ENCODE measurements at places on chromosomes 12 and 14.
A peak's percentile ranks its signal among the peaks of the same experiment; 100 is the strongest.

DNA sequence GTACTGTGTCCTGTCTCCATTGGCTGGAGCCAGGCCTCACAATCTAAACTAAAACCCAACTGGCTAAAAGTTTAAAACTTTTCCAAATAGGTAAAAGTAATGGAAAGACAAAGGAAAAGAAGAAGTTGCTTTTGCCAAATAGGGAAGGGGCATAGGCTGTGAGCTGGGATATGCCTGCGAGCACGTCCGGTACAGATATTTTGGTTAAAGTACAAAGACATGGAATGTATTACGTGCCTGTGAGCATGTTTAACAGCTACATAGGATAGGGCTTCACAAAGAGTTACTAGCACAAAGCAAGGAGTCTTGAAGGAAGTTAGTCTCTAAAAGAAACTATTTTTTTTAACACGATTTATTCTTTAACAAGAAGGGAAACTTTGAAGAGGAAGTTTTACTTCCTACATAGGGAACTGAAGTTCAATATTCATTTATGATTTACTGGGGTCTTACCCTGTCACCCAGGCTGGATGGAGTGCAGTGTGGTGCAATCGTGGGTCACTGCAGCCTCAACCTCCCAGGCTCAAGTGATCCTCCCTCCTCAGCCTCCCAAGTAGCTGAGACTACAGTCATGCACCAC is 41.9 kb upstream of the INF2 start:
- DNase-seq: no peak

GRCh38 chr14:23381871-23382270 is 5.0 kb downstream of the CMTM5 start:
- DNase-seq: no peak

- no peak for DNase-seq
Measured at GRCh38 chr12:52984136-52984535, 22.1 kb upstream of the EIF4B start.

DNA sequence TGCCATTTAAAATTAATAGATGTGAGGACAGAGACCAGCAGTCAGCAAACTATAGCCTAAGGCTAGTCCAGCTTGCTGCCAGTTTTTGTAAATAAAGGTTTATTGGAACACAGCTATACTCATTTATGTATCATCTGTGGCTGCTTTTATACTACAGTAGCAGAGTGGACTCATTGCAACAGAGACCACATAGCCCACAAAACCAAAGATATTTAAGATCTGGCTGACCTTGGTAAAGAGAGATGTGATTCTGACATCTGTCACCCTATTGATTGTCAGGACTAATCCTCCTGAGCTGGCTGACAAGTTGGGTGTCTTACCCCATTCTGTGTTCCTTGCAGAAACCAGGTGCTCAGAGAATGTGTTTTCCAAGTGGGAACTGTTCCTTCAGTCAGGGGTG is 99.9 kb downstream of the BEGAIN start:
- DNase-seq: no peak

DNA sequence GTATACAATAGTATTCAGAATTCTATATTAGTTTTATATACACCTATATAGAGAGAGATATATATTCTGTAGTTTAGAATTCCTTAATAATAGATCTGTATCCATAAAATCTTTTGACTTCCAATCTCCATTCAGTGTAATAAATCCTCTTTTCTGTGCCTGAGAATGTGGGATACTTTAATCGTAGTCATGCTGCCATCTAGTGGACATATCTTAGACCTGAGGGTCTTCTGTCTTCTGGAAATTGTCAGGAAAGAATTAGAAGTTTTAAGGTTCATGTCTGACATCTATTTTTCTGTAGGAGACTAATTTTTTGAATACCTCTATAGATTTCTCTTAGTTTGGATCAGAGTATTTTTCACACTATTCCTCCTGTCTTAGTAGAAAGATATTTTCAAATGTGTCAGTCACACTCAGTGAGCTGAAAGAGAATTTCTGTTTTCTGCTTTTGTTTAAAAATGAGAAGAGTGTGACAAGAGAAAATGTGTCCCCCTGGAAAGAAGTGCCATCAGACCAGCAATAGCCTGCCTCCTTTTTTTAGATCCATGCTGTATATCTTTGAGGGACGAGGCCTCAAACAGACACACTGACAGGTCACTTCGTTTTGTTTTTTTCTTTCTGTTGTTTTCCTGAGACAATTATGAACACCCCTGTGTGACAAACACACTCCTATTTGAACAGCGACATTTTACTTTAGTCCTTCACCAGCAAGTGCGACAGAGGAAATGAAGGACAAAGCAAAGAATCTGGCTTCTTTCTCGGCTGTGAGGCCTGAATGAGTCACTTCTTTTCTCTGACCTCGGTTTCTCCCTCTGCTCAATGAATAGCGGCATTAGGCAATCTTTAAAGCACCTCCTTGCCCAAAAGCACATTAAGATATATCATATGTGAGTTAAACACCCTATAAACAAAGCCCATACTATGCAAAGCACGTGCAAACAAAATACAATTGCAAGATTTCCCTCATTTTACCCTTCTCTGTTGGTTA is 96.3 kb downstream of the GALC start:
- peak; percentile 85 for DNase-seq

DNA sequence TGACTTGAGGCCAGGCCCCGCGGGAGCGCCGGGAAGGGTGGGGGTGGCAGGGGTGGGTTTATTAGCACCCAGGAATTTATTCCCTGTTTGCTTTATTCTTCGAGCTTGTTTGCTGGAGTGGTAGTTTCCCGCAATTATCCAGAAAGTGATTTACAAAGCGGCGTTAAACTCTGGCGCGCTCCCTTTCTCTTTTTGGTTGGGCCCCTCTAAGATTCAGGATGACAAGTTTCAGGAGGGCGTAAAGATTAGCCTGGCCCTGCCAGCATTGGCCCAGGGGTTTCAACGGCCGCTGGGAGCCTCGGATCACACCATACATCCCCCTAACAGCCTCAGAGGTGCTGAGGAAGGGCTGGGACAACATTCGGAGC is 444 bp upstream of the NKX2-8 start:
- no peak for DNase-seq

GRCh38 chr12:93442411-93443340 is 929 bp upstream of the UBE2N start:
- DNase-seq: no peak

DNA sequence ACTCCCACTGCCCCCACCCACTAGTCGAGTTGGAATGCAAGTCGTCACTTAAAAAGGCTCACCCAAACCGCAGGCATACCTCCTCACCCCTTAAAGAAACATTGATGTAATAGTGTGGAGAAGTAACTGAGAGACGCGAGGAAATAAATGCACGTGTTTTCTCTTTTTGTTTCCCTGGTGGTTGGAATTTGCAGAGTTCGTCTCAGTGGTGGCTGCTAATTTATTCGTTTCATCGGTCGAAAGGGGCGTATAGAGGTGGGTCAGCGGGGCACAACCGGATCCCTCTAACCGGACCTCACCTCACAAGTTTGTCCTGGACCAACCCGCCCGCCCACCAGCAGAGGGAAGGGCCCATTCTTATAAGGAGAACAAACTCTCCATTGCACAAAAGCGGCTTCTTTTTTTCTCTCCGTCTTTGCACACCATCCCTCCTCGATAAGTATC is 5.0 kb upstream of the NPAS3 start:
- DNase-seq: no peak

GRCh38 chr12:124165695-124166094 is 129.2 kb upstream of the RFLNA start:
- no peak for DNase-seq

GRCh38 chr12:104686196-104686595 is 229.4 kb downstream of the CHST11 start:
- DNase-seq: peak; percentile 24

DNA sequence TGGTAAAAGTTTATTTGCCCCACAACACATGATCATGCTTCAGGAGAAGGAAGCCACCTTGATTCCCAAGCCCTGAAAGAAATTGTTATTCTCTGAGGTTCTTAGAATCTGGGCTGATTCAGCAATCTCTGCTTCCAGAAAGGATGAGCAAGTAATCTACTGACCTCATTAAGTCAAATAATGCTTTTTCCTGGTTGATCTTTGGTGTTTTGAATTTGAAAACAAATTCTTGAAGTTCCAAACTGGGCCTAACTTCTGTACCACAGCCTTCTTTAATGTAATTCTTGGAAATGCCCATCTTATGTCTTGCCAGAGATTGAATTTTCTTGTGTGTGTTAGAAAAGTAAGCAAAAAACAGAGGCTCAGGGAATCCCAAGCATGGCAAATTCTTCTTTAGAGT is 319.2 kb upstream of the DDHD1 start:
- DNase-seq: no peak

DNA sequence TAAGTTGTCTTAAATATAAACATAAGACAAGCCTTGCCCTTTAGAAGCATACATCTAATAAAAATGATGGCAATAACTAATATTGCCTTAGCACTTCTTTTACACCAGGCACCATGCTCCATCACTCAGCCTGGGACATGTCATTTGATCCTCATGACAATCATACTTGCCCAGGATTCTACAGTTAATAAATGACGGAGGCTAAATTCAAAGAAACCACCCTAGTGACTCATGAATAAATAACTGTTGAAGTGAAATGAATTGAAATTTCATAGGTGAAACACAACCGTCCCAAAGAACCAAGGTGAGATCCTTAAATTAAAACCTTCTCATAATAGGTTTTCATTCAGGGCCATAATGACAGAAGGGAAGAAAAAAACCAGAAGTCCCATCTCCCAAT is 89.5 kb downstream of the GRIN2B start:
- DNase-seq: no peak

DNA sequence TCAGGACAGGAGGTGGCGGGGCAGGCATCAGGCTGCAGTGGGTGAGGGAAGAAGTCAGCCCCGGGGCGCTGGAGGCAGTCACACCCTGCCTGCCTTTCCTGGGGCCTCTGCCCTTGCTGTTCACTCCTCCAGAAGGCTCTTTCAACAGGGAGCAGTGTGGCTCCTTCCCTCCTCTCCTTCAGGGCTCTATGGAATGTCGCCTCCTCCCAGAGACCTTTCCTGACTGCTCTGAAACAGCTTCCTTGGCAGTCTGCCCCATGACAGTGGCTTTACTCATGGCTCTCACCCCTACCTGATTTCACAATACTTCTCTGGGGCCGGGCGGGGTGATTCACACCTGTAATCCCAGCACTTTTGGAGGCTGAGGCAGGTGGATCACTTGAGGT is 7.1 kb downstream of the RHOF start:
- peak; percentile 79 for DNase-seq

- DNase-seq: no peak
Measured at GRCh38 chr12:20028033-20028432, 340.3 kb upstream of the PDE3A start.

DNA sequence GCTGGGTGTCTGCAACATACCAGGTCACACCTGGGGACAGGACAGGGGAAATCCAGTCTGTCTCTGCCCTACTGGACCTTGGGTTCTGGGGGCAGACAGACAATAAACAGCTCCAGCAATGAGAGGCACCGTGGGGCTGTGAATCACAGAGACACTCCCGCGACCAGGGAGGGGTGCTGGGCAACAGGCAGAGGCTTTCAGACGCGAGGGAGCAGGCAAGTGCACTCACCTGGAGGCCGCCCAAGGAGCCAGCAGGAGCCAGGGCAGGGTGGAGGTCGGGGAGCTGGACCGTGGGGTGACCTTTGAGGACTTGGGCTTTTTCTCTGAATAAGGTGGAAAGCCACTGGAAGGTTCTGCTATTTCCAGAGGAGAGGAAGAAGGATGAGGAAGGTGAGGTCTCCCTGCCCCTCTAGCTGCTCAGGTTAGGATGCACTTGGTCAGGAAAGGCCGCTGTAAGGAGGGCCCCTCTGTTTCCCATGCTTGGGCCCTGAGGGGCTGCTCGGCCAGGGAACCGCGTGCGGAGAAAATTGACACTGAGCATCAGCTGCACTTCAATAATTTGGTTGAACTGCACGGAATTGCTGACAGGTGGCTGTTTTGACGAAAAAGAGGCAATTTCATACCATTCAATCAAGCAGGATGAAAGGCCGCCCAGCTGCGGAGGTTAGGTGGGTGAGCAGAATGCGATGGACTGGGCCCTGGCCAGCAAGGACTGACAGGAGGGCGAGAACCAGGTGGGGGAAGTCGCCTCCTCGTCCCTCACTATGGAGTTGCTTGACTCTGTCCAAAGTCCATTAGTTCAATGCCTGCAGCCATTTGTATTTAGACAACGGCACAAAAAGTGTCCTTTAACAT is 42.2 kb downstream of the JAG2 start:
- no peak for DNase-seq

DNA sequence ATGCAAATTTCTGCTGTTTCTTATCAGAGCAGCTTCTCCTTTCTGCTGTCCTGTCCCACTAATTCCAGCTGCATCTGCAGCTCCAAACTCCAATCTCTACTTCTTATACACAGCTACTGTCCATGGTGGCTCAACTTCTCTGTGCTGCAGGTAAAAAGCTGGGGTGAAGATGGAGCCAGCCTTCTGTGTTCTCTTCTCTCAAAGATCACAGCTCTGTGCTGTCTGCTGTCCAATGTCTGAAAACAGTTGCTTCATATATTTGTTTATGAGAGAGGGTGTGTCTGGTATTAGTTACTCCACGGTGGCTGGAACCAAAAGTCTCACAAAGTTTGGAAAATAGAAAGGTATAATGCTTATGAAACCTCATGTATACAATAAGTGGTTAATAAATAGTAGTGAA is 445.8 kb upstream of the TBX3 start:
- no peak for DNase-seq

DNA sequence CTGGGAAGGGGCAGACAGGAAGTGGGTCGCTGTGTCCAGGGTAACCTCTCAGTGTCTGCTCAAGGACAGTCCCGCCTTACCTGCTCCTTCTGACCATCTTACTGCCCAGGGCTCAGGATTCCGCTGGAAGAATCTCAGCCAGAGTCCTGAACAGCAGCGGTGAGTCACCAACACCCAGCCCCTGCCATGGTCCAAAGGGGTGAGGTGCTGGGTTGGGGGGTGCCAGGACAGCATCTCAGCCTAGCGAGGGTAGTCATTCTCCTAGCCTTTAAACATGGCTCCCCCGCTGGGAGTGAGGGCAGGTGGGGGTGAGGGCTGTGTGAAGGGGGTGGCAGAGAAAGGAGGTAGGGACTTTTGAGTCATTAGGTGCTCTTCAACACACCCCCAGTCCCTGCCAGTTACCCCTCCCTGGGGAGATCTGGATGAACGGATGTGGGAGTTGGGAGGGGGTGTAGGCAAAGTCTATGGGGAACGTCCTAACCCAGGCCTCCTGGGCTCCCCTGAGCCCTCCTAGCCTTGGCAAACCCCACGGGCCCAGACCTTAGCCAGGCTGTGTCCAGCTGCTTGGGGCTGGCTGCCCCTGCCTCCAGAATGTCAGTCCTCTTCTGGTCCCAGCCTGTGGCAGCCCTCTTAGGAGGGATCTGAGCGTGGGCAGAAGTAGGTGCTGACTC is 2.5 kb downstream of the TAMALIN start:
- DNase-seq: no peak
